ELR (cell line): ENCODE measurements at places on chromosomes 5 and 9.

GRCh38 chr5:88941581-88941980, 58.6 kb upstream of the MEF2C start:
- DNase-seq, result no peak

DNA sequence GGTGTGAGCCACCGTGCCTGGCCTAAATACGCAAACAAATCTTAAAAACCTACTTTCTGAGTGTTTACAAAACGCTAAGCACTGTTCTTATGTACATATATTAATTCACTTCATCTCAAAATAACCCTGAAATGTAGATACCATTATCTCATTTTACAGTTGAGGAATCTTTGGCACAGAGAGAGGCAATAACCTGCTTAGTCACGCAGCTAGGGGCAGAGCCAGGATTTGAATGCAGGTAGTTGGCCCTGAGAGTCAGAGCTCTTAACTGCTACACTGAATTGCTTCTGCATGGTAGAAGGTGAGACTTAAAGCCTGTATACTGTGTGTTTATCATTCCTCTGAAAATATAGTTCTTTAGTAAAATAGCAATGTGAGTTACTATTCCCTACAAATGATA, 21.9 kb downstream of the ARHGEF37 start:
- no peak for DNase-seq

DNA sequence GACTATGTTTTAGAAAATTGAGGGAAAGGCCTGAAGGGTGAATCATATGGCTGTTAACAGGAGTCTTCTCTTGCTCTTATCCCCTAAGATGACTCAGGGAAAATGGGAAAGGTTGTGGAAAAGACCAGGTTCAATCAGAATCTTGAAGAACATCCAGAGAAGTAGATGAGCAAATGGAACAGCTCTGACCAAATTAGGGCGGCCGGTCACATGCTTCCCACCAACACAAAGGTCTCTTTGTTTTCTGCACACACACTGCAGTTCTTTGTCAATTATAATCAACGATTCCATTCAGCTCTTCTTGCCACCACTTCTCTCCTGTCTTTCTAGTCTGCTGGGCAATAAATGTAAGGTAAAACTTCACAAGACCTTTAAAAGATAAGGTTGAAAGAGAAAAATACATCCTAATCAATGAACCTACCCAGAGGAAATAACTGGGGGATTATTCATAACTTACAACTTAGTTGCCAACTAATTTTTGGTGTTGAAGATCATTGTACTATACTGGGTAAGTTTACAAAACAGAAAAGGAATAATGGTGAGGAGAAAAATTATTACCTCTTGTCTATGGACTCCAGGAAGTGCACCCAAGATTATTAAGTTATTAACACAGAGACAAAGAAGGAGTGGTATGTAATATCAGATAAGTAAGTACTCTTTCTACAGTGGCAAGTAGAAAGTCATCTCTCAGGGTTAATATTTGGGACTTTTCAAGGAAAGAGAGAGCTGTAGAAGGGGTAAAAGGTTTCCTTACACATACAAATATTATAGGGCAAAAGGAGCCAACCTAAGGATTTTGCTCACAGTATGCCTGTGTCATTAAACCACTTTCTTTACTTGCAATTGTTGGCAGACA, 441.9 kb upstream of the PIK3R1 start:
- DNase-seq, result no peak

DNA sequence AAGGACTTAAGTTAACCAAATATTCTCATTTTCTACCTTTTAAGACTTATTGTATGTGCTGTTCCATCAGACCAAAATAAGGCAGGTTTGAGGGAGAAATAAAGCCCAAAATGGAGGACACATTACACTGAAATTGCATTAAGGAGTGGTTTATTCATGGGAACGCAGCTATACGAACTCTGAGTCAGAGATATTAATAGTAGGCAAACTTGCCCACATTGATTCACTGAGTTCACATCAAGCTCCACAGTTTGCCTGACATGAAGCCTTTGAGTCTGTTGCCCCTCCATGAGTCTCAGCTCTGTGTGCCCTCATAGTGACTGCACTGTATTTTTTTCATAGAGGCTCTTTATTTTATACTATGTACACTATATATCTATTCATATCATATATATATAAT, 135.0 kb upstream of the SNX2 start:
- peak; percentile 2 for DNase-seq

DNA sequence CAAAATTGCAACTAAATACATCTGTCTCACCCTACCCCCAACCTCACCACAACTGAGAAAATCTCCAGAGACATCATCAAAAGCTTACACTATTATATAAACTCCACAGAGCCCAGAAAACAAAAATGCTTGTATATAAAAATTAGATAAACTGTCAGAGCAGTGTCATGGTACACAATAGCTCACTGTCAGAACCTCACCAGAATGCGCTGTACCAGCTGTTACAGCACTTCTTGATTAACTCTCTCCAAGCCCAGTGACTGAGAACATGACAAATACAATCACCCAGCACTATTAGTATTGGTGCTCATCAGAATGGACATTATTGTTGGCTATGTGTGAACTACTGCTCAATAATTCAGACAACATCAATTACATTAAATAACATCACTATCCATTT, 65.7 kb downstream of the ZDHHC21 start:
- no peak for DNase-seq

DNA sequence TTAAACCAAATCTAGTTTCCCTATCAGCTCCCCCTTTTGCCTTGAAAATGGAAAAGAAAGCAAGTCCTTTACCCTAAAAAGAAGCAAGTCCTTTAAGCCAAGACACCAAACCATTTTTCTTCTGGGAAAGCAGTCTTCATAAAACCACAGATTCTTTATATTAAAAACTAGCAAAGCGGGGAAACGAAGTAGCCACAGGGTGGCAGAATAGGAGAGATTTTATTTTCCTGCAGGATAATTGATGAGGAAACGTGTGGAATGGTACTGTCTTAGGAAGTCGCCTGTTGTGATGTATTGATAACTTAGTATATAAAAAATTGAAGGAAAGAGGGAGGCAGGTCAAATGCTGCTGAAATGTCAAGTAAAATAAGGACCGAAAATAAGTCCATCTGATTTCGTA, 41.1 kb downstream of the ZNF883 start:
- DNase-seq, result peak; percentile 37

GRCh38 chr9:99108131-99108530, 3.2 kb downstream of the TGFBR1 start:
- DNase-seq, result no peak

GRCh38 chr5:163467682-163468081, 7.2 kb downstream of the HMMR start:
- DNase-seq, result no peak

GRCh38 chr5:76952795-76953536, at the start of gene CRHBP:
Gene CRHBP (plus strand): TSS chr5:76953045. CDS start chr5:76953135, 90 bp downstream.
- DNase-seq, result peak; percentile 20

DNA sequence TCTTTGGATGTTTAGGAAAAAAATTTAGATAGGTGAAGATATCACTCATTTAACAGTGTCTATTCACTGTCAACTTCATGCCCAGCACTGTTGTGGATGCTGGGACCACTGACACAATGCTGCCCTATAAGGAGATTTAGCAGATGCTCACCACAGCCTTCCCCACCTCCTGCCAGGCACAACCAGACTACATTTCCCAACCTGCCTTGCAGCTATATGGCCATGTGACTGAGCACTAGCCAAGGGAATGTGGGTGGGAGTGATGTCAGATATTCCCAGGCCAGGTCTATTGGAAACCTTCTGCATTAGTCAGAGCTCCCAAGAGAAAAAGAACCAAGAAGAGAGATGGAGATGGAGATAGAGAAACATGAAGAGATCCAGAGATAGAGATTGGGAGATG, 302.6 kb upstream of the TAS2R1 start:
- DNase-seq, result peak; percentile 80

- no peak for DNase-seq
These were observed 93.0 kb upstream of the COL5A1 start for GRCh38 chr9:134548618-134549017.

DNA sequence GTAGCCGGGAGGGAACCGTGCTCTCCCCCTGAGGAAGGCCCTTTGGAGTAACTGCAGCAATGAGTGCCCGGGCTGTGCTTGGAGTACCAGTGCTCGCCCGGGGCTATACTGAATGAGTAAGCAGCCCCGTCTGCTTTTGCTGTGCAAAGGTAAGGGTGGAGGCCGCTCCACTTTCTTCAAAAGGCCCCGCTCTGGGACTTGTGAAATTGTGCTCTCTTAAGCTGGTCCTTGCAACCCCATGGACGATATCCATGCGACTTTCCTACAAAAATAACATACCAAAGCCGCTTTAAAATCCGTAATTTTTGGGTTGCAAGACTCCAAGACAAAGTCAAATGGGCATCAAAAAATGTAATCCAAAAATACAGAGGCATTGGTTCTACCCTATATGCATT, 578 bp upstream of the TNFAIP8 start:
- DNase-seq, result peak; percentile 15

DNA sequence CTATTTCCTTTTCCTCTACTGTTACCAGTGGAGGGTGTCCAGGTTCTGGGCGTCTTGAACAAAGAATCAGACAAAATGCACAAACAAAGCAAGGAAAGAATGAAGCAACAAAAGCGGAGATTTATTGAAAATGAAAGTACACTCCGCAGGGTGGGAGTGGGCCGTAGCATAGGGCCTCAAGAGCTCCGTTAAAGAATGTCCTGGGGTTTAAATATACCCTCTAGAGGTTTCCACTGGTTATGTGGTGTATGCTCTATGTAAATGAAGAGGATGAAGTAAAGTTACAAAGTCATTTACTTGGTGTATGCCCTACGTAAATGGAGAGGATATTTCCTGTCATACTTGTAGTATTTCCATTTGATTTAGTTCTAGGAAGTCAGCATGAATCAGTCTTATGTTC, 113.5 kb upstream of the MRPS30 start:
- DNase-seq, result no peak

- DNase-seq, result peak; percentile 46
These were observed 86.3 kb downstream of the NLN start for GRCh38 chr5:65808251-65808741.

DNA sequence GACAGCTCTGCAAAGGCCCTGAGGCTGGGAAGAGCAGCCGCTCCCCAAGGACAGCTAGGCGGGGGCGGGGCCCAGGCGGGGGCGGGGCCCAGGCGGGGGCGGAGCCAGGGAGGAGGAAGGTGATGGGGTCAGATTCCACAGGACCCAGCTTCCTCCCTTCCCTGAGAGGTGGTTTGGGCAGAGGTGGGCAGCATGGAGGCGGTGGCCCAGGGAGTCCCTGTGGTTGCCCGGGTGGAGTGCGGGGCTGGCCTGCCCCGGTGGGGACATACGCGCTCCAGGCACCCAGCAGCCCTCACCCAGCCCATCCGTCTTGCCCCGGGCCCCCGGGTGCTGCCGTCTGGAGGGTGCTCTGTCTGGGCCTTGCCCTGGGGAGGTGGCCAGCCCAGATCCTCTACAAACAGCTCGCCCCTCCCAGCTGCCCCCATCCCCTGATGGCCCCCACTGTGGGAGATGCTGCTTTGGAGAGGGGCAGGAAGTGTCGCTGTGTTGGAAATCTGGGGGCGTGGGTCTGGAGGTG, 11.0 kb upstream of the RNU6ATAC start:
- peak; percentile 15 for DNase-seq

- DNase-seq, result no peak
These were observed 319.3 kb upstream of the CHD1 start for GRCh38 chr5:99248066-99248465.

DNA sequence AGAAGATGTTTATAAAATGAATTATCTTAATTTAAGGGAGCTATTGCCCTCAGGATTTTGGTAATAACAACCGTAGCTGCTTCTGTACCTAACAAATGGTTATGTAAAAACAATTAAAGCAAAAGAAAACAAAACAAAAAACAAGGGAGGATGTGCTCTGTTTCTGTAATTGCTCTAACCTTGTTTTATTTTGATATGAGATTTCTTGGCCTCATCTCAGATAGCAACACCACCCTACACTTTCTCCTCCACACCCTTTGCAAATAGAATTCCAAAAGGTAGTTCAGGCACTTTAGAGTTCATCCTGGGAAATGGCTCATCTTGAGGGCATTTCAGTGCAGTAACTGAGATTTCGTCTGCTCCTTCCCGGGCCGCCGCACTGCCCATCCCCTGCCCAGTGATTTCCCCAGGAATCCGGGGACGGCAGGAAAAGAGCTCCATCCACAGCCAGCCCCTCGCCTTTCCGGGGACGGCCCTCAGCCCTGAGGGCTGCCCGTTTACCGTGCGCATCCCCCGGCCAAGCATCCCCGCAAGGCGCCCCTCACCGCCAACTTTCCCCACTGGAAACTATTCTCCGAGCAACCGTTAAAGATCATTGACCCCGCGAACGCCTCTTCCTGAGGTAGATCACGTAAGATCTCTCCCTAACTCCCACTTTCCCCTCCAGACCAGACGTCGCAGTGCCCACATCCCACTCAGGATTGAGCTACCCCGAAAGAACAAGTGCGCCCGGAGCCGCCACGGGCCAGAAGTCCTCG, 1.2 kb downstream of the FNBP1 start:
- peak; percentile 57 for DNase-seq

- no peak for DNase-seq
These were observed 12.1 kb downstream of the NOTCH1 start for GRCh38 chr9:136533775-136534157.

DNA sequence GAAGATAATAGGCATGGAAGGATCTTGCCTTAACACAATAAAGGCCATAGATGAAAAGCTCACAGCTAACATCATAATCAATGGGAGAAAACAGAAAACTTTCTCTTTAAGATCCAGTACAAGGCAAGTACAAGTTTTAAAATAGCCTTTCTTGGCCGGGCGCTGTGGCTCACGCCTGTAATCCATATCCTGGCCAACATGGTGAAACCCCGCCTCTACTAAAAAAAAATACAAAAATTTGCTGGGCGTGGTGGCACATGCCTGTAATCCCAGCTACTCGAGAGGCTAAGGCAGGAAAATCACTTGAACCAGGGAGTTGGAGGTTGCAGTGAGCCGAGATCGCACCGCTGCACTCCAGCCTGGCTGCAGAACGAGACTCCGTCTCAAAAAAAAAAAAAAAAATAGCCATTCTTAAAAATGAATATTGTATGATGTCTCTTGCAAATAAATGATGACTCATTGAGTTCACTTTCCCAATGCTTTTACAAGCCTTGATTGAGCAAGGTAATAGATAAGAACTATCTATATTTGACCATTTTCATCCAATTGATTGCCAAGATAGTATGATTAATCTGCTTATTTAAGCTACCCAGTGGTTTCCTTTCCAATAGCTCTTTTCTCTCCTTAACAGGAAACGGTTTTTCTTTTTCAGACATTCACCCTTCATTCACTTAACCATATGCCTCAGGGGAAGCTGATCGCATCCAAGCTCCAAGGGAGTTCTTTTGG, 15.8 kb downstream of the CCDC152 start:
- DNase-seq, result no peak

GRCh38 chr5:97998941-97999340, 774.5 kb upstream of the RGMB start:
- DNase-seq, result no peak

DNA sequence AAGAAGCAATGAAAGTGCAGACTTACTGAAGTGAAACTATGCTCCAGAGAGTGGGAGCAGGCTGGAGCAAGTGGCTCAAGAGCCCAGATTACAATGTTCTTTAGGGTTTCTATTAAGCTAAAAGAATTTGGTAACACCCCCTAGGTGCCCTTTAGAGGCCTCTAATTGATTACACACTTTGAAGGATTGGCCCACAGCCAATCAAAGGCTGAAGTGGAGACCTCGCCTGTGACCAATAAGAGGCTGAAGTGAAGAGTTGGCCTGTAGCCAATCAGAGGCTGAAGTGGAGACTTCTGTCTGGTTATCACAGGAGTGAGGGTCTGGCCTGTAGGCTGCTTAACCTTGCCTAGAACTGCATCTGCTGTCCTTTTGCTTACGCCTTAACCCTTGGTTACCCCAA, 46.7 kb upstream of the SPATA31C2 start:
- DNase-seq, result no peak
